MV-4-11 (cell line): ENCODE measurements at places on chromosomes 2 and 18.

- no peak for DNase-seq
Measured at GRCh38 chr2:164777847-164778461, 63.7 kb downstream of the COBLL1 start.

DNA sequence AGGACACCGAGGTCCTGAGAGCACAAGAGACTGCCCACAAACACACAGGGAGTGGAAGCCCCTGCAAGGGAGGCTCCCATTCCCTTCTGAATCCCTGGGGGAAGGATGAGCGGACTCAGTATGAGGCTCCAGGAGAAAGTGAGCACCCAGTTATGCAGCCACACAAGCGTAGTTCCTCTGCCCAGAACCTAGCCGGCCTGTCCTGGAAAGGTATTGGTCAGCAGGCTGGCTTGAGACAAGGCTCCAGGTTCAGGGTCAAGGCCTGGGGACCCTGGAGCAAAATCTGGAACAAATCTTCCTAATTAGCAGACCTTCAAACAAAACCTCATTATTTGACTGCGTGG lies 1.2 kb upstream of the CAPG start:
- no peak for DNase-seq

- DNase-seq = peak; percentile 11
Measured at GRCh38 chr2:40488927-40489677, 37.2 kb upstream of the SLC8A1 start.

DNA sequence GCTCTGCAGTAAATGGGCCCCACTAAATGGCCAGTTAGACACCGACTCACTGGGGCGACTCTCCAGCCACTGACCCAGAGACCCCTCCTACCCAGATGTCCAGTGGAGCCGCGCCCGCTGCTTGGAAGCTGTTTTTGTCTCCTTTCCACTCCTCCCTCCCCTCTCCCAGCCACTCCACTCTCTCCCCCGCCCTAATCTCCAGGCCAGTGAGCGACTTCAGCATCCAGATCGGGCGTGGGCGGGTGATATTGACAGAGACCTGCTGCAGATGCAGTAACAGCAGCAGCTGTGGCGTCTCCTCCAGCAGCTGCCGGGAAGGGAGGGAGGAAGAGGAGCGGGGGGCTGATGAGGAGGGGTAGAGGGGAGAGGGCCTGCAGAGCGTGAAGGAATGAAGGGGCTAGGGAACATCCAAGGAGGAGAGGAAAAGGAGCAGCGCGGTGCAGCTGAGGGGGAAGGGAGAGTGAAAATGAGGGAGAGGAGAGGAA lies at the start of gene SCN7A:
TSS of gene SCN7A (minus strand) at position 110 of the 485 bp plus-strand sequence. CDS start 16,553 bp downstream, outside the sequence.
- DNase-seq = no peak

DNA sequence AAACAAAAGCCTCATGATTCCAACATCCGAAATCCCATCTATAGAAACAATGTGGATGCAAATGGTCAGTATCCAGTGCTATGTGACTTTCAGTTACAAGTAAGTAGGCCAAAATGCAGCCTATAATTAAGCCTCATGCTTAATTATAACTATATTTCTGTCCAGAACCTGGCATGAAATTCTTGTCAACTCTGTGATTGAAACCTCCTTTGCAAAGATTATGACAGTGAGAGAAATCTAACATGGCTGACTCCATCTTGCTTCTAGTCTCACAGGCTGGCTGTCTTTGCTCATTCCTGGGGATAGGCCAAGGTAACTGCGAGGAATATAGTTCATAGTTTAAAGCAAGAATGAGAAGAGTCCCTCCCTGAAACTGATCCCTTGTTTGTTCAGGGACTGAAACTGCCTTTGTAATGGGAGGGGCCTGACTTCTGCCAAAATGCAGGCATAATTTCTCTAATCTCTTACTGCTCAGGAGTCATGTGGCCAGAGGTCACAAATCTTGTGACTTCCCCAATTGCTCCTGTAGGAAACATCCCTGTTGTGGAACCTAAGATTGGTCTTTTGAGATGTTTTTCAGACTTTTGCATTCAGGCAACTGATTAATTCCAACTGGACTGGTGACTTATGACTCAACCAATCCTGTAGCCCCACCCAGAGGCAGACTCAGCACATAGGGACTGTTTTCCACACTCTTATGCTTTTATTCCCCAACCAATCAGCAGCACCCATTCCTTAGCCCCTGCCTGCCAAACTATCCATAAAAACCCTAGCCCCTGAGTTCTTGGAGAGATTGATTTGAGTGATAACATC lies 84.5 kb upstream of the TLK1 start:
- DNase-seq = no peak

- no peak for DNase-seq
Measured at GRCh38 chr2:121240436-121240835, 44.6 kb downstream of the TFCP2L1 start.

DNA sequence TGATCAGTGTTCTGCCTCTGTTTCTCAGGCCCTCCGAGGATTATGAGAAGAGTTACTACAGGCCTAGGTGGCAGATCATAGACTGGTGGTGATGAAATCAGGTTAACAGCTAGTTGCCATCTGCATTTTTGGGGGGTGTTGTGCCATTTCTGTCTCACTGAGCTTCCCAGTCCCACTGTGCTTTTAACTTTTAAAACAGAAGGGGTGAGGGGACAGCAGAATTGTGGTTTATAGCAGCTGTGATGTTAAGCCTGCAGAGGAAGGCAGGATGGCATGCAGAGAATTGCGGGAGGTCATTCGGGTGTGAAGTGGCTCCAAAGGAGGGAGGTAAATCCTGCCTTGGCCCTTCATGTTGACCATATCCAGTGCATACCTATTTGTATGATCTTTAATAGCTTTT lies 5.0 kb downstream of the CAB39 start:
- peak; percentile 60 for DNase-seq

GRCh38 chr2:36611316-36611990 lies 13.5 kb upstream of the FEZ2 start:
- DNase-seq = no peak

DNA sequence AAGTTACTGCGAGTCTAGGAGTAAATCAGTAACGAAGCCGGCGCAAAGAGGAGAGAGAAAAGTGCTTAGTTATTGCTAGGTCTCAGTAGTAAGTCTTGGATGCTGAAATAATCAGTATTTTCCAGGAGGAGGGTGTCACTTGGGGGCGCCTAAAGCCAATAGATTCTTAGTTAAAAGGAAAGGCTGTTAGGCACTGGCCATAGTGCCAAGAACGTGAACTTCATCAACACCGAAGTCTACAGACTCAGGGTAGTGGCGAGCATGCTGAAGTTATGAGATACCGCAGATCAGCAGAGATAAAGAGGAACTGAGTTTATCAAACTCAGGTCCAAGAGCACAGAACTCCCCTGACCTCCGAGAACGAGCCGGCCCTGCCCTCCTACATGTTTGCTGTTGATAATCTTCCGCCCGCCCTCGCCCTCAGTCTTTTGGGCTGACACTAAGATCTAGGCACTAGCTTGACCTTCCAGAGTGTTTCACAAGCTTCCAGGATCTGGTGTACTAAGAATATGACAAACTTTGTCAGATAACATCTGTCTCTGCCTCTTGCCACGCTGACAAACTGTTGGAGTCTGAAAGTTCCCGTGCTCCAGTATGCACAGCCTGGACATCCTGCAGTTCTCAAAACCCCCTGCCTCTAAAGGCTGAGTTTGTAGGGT lies 49.2 kb downstream of the CYB5A start:
- peak; percentile 14 for DNase-seq

DNA sequence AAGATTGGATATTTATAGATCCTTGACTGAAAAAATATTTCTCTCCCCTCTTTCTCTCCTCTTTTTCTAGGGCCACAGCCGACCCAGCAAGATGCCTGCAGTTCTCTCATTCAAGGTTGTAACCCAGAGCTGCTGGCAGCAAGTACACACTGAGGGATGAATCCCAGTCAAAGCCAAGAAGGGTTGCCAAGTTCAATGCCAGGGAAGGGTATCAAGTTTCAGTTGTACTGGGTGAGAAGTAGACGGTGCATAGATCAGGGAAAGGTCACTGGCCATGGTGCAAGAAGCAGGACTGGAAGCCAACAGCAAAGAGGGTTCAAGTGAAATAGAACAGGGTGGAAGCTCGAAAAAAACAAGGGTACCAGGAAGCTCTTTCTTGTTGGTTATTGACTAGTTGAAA lies 170.2 kb downstream of the NRP2 start:
- no peak for DNase-seq

DNA sequence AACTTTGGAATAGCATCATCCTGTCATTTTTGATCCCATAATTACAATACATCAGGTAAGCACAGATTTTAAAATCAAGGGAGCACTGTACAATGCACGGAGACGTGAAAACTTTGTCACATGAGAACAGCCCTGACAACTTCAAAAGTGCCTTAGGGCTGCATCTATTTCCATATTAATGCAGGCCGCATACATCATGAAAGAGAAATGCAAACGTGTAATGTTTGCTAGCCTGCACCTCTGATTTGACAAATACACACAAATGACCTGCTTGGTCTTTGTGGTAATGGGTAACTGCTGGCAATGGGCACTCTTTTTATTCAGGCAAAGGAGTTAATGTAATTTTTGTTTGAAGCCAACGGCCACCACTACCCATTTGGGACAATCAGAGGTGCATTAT lies 202.0 kb upstream of the EPHA4 start:
- no peak for DNase-seq

GRCh38 chr2:130827502-130828251 lies 9.0 kb upstream of the ARHGEF4 start:
- no peak for DNase-seq

DNA sequence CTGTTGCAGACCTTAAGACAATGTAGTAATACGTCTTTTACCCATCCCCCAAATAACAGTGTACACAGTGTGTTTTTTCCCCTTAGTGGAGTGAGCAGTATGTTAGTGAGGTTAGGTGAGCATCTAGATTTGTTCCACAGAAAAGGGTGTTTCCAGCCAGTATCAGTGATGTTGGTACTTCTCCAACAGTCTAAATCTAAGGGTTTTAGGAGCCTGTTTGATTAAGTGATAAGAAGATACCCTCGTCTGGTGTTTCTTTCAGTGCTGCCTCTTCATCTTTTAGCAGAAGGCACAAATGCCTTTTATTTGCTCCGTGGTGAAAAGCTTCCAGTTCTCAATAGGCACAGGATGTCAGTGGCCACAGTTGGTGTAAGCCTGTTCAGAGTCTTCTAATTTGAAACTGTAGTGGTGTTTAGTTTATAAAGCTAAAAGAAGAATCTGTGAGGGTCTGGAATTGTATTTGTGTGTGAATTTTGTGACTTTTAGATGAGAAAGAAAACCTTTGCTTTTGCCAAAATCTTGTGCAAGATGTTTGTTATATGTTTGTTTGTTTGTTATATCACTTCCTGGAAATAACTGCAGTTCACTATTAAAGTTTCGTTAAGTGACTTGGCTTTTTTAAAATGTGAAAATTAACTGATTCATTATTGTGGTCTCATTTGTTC lies 71.2 kb downstream of the MAP4K4 start:
- DNase-seq = no peak

DNA sequence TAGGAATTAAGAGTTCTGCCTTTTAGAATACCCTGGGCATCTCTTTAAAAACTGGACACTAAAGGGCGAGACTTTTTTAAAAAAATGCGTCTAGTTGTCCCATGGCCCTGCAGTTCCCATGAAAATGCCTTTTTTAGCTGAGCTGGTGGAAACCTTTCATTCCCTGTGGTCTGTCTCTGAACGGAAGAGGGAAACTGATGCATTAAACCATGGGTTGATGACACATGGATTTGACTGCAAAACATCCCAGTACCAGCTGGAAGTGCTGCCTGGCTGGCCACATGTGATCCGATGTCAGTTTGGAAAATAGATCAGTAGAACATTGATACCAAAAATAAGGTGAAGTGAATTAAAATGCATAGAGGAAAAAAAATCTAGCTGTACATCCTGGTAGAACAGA lies 129.2 kb downstream of the MYO1B start:
- DNase-seq = no peak

DNA sequence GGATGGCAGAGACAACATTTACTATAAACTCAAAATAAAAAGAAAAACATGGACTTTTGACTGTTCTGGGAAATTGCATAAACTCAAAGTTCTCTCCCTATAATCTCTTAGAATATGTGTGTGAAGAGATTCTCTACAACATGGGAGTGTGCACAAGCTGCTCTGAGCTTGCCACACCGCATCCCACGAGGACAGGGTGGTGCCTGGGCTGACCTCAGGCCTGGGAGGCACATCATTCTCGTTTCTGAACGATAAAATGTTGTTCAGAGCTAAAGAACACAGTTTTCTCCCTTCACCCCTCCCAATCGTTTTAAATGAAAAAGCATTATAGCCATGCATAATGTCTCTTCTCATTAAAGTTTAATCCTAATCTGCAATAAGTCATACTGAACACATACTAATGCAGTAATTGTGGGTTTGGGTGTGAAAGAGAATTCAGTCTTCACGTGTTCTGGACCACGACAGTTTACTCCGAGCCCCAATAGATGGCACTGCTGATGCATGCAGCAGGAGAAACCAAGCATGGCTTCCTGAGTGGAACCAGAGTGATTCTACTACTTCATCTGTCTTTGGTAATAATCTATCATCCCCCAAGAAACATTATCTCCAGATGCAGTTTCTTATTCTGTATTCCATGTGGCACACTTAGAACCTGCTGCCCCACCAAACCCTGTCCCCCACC lies 46.9 kb upstream of the LAMA1 start:
- DNase-seq = no peak

DNA sequence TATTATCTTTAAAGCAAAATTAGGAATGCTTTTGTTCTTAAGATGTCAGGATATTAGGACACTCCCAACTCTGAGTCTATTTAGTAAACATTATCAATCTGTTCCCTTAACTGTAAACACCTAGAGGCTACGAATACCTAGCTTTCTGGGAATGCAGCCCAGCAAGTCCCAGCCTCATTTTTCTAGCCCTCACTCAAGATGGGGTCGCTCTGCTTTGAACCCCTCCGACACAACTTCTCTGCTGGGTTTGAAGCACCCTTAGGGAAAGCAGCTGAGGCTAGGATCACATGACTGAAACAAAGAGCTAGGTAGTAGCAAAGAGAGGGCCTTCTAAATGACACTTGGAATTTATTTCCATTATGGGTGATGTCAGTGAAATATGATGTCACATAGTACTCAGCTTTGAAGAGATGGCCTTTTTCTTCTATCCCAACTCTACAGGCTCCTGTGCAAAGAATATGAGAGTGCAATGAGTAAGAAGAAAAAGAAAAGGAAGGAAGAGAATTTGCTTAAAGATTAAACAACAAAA lies 114.7 kb downstream of the CSRNP3 start:
- DNase-seq = no peak

DNA sequence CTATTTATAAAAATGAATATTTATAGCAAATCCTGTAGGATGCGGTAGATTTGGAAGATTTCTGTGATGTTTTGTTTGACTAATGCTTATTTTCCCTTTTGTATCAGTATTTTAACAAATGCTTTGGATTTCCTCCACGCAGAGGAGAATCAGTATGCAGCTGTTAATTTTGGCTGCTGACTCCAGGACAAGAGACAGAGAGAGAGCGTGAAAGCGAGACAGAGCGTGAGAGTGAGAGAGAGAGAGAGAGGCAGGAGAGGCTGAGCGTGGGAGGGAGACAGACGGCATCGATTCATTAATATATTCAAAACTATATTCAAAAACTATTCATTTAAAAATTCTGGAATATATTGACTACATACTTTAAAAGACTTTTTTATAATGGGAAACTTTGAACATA lies 62.5 kb downstream of the RRM2 start:
- no peak for DNase-seq
